ENCODE measurements at places on chromosomes 6 and 20.
A peak's percentile ranks its signal among the peaks of the same experiment; 100 is the strongest.

DNA sequence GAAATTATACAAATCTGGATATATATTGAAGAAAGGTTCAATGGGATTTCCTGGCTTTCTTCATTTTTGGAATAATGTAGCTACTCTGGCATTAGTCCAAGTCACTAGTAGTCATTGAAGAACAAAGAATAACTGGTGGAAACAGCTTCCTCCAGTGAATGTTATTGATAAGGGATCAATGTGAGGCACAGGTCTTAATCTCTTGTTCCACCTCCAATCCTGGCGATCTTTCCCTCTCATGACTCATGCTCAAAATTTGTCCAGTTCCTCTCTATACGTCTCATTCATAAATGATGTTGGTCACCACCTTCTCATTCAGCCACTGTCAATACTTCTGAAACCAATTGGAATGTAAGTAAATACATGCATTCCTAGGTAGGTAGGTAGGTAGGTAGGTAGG lies 185.0 kb upstream of the BMP2 start:
- no peak for DNase-seq

DNA sequence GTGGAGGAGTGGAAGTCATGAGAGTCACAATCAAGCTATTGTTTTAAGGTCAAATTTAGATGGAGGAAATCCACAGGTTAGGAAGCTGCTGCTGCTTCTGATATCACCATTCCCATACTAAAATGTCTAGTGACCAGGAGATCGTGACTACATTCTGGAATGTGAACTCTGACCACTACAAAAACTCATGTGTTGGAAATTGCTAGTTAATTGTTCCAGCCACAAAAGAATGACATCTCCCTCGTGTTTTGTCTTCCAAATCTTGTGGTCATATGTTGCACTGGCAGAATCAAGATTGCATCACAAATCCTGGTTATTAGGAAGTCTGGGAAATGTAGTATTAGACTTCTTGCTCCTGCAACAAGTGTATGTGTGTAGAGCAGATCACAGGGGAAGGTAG lies 441.9 kb downstream of the CD109 start:
- peak; percentile 45 for DNase-seq

- DNase-seq = no peak
Observed at GRCh38 chr6:97422171-97422570, 139.2 kb upstream of the MMS22L start.

DNA sequence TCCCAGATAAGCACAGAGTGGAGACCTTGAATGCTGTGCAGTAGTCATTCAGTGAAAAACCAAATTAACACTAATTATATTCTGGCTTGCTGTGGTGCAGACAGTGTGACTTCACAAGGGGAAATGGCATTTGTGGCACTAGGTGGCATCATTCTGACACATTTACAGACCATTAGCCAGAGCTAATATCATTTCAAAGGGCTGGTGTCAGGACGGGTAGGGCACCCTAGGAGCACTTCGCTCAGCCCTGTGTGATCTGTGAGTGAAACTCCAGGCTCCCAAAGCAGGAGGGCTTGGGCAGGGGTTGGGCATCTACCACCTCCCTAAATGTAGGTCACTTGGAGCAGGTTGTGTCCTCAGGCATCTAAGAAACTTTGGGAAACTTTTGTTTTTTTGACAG lies 555.8 kb downstream of the PKHD1 start:
- no peak for DNase-seq

- DNase-seq = peak; percentile 5
Observed at GRCh38 chr6:33962246-33963027, 158.6 kb upstream of the MLN start.

DNA sequence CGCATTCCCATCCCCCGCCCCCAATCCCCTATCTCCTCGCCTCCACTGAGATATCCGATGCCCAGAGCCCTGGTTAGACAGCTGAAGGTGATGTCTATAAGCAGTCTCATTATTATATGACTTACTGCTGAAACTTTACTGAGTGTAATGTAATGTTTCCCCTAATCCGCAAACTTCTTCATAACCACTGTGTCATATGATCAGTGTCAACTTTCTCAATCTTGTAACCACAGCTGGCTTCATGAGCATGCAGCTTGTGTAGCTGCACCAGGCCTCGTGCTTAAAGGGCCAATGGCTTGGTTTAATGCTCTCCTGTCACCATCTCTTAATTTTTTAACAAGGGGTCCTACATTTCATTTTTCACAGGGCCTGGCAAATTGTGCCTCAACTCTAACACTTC lies 8.1 kb downstream of the ASIP start:
- no peak for DNase-seq

DNA sequence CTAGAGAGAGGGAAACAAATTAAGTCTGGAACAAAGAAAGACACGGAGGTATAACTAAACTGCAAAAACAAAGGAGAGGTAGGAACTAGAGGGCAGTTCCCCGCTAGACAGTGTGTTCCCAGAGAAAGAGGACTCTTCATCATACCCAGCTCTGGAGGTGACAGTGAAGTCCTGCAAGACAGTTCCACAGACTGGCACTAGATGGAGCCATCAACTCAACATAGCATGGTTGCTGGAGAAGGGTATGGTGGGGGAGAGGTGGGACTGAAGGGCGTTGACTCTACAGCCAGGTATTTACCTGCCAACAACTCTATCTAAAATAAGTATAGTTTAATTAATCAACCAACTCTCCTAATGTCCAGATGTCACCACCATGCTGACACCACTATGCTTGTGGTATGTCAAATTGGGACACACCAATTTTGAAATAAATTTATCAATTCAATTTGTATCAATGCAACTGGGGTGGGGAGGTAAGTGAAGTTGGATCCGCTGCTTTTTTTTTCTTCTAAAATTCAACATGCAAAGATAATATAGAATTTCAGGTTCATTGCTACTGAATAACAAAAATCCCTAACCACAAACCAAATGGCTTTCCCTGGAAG lies 9.7 kb downstream of the BACH2 start:
- DNase-seq = peak; percentile 55

GRCh38 chr6:162150295-162150694 lies 577.3 kb downstream of the PRKN start:
- DNase-seq = no peak

DNA sequence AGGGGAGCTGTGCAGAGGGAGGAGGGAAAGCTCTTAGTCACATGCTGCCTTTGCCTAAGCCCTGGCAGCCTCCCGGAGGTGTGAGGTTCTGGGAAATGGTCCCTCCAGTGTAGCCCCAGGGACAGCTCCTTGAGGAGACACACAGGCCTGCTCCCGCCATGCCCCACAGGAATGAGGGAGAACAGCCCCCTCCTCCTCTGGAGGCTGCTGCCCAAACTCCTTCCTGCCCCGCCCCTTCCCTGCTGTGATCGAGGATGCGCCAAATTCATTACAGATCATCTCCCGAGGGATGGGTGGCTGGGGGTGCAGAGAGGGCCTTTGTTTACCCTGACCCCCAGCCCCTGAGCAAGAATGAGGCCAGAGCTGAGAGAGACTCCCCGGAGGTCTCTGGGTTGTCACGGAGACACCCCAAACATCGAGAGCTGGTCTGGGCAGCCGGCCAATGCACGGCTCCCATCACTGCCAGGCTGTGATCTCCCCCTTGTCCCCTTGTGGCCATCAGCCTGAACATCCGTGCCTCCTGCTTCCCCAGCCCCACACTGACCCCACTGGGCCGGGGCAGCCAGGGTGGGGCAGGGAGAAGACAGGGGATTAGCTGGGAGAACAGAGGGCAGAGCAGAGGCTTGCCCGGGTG lies 8.4 kb downstream of the CYP21A2 start:
- no peak for DNase-seq

- DNase-seq = no peak
Observed at GRCh38 chr6:82893889-82894652, 171.6 kb downstream of the UBE3D start.

GRCh38 chr6:136087986-136088385 lies 162.1 kb downstream of the MTFR2 start:
- DNase-seq = no peak

- peak; percentile 24 for DNase-seq
Observed at GRCh38 chr6:70221025-70221714, 81.7 kb downstream of the COL9A1 start.

- DNase-seq = no peak
Observed at GRCh38 chr20:50323777-50324775, 133.4 kb downstream of the CEBPB start.

DNA sequence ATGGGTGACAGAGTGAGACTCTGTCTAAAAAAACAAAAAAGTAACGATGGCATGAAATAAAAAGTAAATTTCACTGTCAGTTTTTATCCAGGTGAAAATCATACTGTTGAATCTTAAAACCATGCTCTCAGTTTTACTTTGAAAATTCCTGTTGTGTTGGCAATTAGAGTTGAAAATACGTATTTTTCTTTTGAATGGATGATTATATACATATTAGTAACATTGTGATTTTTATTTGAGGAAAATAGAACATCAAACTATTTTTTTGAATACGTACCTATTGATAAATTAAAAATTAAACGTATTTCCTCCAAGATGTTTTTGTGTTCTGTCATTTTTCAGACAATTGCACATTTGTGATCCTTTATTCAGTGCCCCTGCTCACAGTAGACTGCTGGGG lies 14.7 kb downstream of the CEP43 start:
- no peak for DNase-seq

- DNase-seq = no peak
Observed at GRCh38 chr6:137820425-137820824, 46.6 kb upstream of the TNFAIP3 start.

- DNase-seq = no peak
Observed at GRCh38 chr6:74834967-74835366, 370.9 kb downstream of the COL12A1 start.

DNA sequence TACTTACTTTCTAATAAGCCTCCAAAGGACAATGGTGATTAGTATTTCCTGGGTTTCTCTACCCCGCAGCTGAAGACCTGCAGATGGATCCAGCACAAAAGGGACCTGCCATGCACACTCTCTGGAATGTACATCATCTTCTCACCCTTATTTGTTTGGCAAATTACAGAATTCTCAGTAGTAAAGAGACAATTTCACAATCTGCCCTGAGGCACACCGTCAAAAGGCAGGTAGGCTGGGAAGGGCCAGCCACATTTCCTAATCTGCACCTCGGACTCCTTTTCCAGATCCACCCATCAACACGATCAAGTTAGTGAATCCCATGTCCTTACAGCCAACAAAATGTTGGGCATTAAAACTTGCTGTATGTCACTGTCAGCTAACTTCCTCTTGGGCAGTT lies 4.9 kb downstream of the OVOL2 start:
- no peak for DNase-seq

GRCh38 chr6:104855507-104855906 lies 4.2 kb downstream of the HACE1 start:
- DNase-seq = peak; percentile 35

DNA sequence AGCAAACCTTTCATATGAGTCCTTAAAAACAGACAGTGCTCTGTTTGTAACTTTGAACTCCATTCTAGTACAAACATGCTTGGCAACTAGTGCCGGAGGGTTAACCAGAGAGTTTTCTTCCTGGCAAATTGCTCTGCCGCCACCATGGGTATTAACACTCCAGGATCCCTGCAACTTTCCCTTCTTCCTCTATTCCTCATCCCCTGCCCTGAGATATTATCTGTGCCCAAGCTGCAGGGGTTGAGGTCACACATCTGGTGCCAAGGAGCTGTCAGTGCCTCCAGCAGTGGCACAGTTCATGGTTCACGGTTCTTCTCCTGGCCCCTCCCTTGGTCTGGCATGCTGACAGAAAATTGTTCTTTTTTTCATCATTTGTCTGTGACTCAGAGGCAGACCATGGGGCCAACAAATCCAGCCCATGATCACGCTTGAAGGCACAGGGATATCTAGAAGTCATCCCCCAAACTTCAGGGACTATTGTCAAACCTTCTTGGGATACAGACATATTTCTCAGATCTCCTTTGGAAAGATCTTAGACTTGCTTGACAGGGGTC lies 77.5 kb downstream of the ATXN1 start:
- DNase-seq = no peak

- DNase-seq = peak; percentile 25
Observed at GRCh38 chr6:118578617-118579016, 30.5 kb downstream of the PLN start.

DNA sequence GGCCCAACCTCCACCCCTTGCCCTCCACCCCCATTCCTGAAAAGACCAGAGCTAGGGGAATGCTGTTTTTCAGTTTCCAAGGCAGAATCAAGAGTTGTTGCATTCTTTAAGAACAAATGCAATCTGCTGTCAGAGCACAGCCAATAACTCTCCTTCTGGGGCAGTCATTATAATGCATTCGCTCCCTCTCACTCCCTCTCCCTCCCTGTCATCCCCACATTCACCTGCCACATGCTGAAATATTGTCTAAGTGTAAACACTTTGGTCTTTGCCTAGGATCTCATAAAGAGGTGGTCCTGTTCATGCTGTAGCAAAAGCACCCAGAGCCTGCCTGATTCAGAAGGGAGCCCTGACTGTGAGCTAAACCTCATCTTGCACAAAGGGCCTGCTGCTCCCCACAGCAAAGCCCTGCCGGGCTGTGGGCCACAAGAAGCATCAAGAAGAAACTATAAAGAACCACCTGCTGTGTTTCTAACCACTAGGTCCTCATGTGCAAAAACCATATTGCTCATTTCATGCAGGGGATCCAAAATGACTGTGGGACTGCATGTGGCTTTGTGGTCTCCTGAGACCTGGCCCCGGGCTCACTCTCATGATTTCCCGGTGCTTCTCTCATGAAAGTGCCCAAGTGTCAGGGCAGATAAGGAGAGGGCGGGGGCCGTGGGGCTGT lies 85.6 kb downstream of the GPR6 start:
- DNase-seq = no peak

GRCh38 chr6:57134954-57135353 lies 37.2 kb upstream of the BAG2 start:
- no peak for DNase-seq

DNA sequence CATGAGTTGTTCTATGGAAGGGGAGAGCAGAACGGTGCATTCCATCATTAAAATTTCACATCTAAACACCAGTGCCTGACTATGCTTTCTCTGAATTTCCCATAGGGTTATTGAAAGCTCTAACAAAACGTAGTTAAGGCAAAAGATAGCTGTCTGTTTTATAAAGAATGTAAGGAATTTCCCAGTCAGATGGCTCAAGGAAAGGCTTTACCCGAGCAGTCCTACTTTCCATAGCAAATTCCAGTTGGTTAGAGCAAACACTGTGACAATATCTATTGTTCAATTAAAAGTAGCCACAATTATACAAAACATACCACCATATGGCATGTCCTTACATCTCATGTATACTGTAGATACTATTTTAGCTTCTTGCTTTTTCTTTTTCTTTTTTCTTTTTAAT lies 1059.5 kb upstream of the FLRT3 start:
- no peak for DNase-seq

DNA sequence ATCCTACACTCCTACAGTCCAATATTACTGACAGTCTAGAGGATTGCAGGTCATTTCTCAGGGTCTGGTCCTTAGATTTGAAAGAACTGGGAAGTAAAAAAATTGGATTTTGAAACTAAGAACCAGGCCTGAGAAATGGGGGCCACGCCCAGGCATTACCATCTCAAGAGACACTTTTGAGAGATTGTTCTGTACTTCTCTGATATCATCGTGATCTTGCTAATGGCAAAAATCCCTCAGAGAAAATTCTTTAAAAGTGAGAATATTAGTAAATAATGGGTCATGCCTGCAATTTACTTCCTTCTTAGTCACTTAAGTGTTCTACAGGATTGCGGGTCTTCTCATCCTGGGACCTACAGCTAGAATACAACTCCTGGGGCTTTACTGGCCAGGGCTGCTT lies 42.0 kb upstream of the HIVEP1 start:
- no peak for DNase-seq
